ENCODE measurements at places on chromosomes 4 and X. TPM values are rescaled to one million over a fixed set of nuclear protein-coding genes. Genes with fewer than 3 reads are reported as not detected.

Gene SOX3
- not detected for total RNA-seq

Gene GATA1
- total RNA-seq, result not detected

Gene ZNF157
- not detected for total RNA-seq

Gene CT45A2
- not detected for total RNA-seq

Gene C4orf46
- total RNA-seq, result 7.1 TPM

Gene CYLC1
- not detected for total RNA-seq

Gene HTT-AS
- total RNA-seq, result not detected

Gene SHISA3
- 5.0 TPM for total RNA-seq

Gene CENPI
- 15.7 TPM for total RNA-seq

Measured in bladder microvascular endothelial cell (primary cell).